ENCODE measurements at places on chromosomes 2 and 18. TPM values are rescaled to one million over a fixed set of nuclear protein-coding genes. Genes with fewer than 3 reads are reported as not detected.

- DNase-seq, result no peak
Measured at GRCh38 chr2:240134466-240134865, 1.6 kb downstream of the COPS9 start.

Gene TUBA3E
- total RNA-seq, result not detected

DNA sequence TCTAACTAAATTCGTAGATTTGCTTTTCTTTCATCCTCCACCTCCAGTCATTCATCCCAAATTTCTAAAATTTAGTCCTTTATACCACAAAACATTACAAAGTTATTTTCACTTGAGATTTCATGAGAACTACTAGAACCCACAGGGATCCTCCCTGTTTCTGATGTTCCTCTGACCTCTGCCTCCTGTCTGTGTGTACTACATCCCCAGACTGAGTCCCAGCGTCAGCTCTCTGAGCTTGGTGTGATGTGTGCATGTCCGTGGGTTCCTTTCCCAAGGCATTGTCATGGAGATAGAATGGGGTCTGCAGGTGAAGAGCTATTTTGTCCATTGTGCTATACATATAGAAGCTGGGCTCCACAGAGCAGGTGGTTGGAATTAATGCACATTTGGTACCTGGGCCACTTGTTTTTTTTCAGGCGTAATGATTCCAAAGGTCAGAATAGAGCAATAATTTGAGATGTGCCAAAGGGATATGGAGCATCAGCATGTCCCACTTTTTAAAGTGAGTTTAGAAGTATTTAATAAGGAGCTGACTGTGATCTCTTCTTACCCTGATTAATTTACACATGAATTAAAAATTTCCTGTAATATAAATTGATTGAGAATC lies 151.2 kb upstream of the BOD1L2 start:
- no peak for DNase-seq

GRCh38 chr18:74480149-74480651 lies 16.0 kb upstream of the CNDP2 start:
- no peak for DNase-seq

DNA sequence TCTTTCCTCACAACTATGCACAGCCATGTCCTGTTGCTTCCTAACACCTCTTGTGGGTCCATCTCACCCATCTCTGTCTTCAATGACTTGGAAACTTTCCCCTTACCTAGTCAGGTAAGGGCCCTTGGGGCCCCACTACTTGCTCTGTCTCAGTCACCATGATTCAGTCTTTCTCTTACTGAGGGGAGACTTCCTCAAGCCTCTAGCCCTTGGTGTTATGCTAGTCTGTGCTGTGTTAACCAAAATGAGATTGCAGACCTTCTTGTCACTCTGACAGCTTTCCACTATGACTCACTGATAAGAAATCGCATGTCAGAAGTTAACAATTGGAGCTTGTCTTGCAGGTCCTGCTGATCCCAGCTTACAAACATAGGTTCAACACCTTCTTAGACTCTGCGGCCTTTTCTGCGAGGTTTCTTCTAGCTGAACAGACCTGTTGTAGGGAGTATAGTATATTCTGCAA lies 65.3 kb downstream of the WDR75 start:
- no peak for DNase-seq

Gene STARD6
- total RNA-seq, result 0.54 TPM

- DNase-seq, result no peak
Measured at GRCh38 chr2:19648583-19648982, 253.2 kb downstream of the TTC32 start.

Gene ALPG
- not detected for total RNA-seq

- DNase-seq, result no peak
Measured at GRCh38 chr2:206354129-206354528, 79.7 kb downstream of the ZDBF2 start.

DNA sequence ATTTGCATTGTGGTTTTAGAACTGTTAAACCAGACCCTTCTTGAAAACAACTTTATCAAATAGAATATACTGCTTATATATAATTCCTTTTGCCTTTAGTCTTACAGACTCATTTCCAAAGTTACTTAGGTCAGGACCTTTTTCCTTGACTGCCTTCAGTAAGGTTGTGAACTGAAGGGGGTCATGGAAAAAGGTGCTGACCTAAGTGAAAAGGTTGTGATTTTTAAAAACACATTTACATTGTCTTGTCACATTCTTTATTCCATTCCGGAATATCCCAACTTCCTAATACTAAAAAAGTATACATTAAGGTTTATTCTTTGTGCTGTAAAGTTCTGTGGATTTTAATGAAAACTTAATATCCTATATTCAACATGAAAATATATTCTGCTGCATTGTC lies 581.4 kb downstream of the SOCS6 start:
- no peak for DNase-seq

DNA sequence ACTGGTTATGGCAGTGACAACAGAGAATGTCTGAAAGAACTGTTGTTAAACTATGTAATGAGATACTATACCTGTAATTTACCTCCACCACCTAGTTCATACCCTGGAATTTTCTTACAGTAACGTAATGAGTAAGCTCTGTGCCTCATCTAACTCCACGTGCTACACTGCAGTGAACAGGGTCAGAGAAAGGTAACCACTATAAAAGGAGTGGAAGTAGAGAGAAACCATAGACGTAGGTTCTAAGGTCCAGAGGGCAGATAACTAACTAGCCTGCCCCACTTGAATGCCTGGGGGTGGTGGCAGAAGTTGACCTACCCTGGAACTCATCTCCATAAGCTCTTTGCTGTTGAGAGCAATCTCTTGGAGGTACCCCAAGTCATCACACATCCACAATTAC lies 32.0 kb upstream of the B4GALT6 start:
- no peak for DNase-seq

DNA sequence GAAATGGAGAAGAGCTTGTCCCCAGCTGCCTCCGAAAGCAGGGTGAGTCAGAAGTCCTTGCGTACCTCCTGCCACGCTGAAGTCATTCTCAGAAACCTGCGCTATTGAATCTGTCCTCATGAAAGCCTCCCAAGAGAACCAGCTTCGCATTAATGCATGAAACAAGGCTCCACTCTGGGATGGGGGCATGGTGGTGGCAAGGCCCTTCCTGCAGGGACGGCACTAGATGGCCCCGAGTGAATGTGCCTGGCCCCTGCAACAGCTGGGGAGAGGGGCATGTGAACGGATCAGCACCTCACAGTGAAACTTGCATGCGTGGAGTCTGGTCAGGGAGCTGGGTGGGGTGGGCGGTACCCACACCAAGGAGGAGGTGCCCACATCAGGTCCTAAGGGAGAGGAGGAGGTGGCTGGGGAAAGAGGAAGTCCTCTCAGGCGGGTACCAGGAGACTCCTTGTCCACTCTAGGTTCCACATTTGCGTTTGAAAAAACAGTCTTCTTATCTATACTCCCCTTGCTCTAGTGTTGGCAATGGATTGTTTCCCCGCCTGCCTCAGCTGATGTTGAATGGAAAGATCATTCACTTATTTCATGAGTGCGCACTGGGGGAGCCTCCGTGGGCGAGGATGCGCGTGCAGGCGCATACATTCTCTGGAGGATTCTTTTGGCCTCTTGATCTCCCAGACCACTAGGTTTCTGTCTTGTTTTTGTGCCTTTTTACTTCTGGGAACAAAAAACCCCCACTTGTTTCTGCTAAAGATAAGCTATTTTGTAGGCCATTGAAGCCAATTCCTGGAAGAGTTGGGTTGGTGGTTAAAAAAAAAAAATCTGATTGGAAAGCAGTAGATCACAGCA lies 104.7 kb downstream of the KLHL29 start:
- no peak for DNase-seq

Gene ATP6V1C2
- total RNA-seq, result not detected

DNA sequence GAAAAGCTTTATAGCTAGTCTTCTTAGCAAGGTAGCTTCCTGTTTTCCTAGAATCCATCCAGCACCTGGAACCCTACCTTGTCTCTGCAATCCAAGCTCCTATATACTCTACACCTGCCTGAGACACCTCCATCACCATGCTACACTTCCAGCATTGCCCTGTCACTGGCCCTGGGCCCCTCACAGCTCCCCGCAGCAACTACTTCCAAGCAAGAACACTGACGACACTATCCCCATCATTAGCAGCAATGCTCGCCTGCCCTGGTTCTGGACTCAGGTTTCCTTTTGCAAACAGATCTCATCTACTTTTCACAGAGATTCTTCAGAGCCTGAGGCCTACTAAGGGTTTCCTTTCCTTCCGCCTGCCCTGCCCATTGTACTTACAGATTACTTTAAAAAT lies 121.1 kb downstream of the DTNB start:
- no peak for DNase-seq

GRCh38 chr18:10304853-10305252 lies 149.6 kb upstream of the APCDD1 start:
- DNase-seq, result no peak

GRCh38 chr2:144362401-144362800 lies 157.5 kb downstream of the ZEB2 start:
- no peak for DNase-seq

GRCh38 chr18:2171840-2172625 lies 399.3 kb downstream of the METTL4 start:
- no peak for DNase-seq

Gene RNU2-63P
- 6.9 TPM for total RNA-seq

- no peak for DNase-seq
Measured at GRCh38 chr18:3380384-3380961, 69.5 kb upstream of the TGIF1 start.

Gene CD8B2
- total RNA-seq, result 0.05 TPM
